ENCODE measurements at places on chromosomes 1 and 21. TPM values are rescaled to one million over a fixed set of nuclear protein-coding genes. Genes with fewer than 3 reads are reported as not detected.

Gene IVL
- not detected for total RNA-seq

Gene AKNAD1
- total RNA-seq = 2.1 TPM

Gene SLC30A2
- total RNA-seq = not detected

Gene GPR157
- total RNA-seq = 2.3 TPM

Gene PALMD
- total RNA-seq = 0.88 TPM

Gene GPR25
- total RNA-seq = not detected

Gene SH2D1B
- total RNA-seq = 0.05 TPM

GRCh38 chr1:96290033-96290432 is 431.6 kb upstream of the PTBP2 start:
- no peak for DNase-seq

GRCh38 chr1:15962176-15962575 is 13.7 kb downstream of the ZBTB17 start:
- no peak for DNase-seq

DNA sequence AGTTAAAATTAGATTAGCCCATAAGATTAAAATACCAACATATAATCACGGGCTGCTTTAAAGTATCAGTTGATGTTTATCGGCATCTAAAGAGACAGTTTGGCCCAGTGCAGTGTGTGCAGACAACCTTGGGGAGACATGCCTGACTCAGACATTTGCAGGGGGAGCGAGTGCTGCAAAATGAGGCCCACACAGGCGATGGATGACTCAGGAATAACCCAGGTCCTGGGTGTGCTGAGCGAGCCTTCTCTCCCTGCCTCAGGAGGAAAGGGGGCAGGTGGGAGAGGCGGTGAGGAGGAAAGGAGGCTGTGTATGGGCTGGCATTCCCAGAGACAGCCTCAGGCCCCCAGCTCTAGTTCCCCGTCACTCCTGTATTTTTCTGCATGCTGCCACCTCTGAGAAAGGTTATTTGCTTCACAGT is 9.0 kb downstream of the SLC9A1 start:
- peak; percentile 64 for DNase-seq

GRCh38 chr1:10724948-10725847 is 71.2 kb downstream of the CASZ1 start:
- DNase-seq = no peak

DNA sequence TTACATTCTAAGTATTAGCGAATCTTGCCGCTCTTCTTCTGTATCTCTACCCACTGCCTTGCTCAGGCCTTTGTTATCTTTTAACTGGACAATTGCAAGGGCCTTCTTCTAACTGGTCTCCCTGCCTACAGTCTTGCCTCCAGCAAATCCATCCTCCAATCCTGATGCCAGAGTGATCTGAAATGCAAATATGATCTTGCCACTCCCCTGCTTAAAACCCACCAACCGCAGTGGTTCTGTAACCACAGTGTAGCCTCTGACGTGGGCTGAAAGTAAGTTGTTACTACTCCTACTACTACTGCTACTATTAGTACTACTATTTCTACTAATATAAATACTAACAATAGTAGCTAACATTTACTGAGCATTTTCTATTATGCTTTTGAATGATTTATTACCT is 12.4 kb downstream of the MOV10 start:
- DNase-seq = no peak

DNA sequence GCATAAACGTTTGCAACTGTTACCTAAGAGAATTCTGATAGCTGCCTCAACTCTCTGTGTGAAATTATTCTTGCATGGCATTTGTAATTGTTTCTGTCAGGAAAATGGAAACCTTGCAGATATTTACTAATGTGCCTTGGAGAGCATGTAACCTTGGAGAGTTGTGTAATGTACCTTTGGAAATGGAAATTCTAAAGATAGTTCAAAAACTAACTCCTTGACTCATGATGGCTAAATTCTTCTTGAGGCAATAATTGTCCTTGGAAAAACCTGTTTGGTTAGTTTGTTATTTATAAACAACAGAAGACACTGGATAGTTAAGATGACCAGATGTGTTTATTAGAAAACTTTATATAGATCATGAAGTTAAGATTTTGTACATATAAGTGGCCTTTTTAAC is 1033.8 kb downstream of the PLA2G4A start:
- no peak for DNase-seq
